ENCODE measurements at places on chromosomes 1 and 21.

DNA sequence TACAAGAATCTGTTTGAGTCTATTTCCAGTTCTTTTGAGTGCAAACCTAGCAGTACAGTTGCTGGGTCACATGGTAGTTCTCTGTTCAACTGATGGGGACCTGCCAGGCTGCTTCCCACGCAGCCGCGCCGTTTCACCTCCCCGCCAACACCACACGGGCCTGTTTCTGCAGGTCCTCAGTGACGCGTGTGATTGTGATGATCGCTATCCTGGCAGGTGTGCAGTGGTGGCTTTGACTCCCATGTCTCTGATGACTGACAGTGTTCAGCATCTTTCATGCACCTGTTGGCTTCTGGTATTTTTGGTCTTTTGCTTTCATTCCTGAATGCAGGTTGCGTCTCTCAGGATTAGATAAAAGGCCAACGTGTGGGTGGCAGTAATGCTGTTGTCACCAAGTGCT is 41.6 kb downstream of the FAAP20 start:
- no peak for DNase-seq

DNA sequence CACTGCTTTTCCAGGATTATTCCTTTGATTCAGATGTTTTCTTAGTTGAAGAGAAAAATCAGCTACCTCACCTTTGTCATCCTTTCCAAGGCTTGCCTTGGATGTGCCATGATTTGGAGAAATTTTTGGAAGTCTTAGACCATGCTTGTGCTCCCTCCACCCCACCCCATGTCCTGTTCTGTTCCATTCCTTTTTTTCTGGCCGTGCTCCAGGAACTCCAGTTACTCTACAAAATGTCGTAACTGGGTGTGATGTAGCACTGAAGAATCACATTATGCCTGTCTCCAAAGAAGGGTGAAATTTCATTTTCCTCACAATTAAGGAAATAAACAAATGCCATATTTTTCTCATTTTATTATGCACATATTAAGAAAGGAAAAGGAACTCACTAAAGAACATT is 217.8 kb upstream of the ZRANB2 start:
- no peak for DNase-seq

DNA sequence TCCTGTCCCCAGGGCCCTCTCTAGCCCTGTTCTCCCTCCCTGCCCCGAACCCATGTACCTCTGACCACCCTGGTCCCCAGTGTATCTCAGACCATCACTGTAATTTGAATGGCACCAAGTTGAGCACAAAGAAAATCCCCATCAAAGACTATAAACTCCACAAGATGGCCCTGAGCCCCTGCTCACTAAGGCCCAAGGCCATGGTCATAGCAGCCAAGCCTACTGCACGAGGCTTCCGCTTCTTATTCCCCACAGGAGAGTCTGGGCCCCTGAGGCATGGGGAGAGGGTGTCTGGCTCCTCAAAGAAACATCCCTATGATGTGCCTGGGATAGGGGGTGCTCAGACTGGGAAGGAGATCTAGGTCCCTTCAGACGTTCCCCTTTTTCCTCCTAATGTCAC is 4.5 kb downstream of the ZNF683 start:
- DNase-seq, result no peak

DNA sequence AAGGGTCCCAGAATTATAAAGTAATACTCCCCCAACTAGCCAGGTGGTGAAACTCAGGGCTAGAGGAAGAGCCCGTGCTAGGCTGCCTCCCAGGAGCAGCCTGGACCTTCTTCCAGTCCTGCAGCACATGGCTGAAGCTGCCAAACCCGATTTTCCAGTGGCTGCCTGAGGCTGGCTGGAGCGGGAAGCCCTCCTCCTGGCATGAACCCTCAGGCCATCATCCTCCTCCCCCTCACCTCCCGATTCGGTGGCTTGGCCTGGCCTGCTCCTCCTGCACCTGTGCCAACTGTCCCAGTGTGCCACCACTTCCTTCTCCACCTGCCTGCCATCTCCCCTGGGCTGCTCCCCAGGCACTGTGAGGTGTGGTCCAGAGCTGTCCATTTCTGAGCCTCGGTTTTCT is 3.0 kb upstream of the TSPAN1 start:
- DNase-seq, result no peak

DNA sequence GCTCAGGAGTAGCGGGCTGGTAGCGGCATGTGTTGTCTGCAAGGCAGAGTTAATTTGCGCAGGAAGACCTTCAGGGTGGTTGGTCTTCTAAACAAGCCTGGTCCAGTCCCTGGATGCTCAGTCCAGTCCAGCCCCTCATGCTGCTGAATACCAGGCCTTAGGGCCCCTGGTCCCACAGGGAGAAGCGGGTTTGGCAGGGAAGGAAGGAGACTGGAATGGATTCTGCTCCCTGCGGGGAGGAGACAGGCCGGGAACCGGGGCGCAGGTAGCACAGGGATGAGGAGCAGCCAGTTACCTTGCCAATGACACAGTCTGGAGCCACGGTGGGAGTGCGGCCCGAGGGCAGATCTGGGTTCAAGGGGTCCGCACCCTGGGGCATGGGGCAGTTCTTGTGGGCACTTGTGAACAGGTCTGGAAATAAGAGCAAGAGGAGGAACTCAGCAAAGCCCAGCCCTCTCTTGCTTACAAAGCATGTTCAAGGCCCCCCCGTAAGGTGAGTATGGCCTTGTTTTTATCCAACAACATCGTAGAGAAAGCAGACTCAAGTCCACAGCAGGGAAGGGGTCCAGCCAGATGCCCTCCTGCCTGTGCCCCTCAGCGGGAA is 10.1 kb downstream of the FAM131C start:
- DNase-seq, result no peak

DNA sequence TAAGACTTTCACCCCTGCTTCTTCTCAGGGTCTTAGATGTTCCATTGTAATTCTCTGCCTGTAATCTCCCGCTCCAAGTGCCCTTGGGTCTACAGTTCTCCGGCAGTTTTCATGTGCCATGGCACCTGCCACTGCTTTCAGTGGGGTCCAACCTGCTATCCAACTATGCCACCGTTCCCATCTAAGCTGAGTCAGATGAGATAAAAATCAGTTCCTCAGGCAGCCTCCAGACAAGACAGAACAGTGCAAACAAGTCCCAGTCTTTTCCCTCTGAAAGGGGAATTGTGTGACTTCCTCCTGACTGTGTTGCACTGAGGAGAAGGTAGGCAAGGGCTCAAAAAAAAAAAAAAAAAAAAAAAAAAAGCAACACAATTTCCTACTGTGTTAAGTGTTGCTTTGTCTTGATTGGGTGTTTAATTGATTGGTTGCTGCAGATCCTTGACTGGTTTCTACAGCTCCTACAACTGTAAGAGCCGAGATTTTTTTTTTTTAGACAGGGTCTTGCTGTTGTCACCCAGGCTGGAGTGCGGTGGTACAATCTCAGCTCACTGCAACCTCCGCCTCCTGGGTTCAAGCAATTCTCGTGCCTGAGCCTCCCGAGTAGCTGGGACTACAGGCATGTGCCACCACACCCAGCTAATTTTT is 50.7 kb downstream of the EBNA1BP2 start:
- no peak for DNase-seq

DNA sequence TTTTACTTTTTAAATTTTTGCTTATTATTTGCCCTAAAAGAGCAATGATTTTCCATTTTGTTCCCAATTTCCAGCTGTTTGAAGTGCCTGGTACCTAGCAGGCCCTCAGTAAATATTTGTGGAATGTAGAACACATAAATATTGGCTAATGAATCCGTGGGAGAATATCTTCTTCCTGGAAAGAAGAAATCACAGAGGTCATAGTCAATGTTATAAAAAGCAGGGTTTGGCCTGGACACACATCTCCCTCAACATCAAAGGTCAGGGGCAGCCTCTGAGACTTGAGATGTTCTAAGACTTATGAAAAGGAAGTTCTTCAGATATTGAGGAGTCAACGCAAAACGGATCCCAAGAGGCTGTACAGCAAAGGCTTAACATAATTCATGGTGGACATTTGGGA is 358.1 kb downstream of the HHAT start:
- DNase-seq, result no peak

DNA sequence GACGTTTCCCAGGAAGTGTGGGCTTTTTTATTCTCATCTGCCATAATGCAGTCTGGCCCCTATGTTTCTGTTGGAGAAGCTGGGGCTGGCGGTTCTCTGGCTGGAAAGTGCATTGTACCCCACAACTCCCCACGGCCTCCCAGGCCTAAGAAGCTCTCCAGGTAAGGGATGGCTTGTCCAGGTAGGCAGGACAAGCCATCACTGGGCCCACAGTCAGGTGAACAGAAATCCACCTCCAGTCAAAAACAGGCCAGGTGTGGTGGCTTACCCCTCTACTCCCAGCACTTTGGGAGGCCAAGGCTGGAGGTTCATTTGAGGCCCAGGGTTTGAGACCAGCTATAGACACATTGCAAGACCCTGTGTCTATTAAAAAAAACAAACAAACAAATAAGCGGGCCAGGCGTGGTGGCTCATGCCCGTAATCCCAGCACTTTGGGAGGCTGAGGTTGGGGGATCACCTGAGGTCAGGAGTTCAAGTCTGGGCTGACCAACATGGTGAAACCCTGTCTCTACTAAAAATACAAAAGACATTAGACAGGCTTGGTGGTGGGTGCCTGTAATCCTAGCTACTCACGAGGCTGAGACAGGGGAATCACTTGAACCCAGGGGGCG is 3.1 kb upstream of the WNT9A start:
- no peak for DNase-seq

- DNase-seq, result no peak
Observed at GRCh38 chr1:77383236-77383635, 101.4 kb downstream of the AK5 start.

DNA sequence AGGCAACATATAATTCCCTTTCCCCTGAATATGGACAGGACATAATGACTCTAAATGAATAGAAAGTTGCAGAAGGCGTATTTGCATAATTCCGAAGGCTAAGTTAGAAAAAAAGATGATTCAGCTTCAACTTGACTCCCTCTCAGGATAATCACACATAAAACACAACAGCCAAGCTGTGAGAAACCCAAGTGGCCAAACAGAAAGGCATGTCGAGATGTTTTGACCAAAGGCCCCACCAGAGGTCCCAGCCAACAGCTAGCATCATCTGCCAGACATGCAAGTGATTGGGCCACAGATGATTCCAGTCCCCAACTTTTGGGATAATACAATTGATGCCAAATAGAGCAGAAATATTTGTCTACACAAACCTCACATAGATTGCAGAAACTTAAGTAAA is 444.9 kb downstream of the LTN1 start:
- DNase-seq, result no peak

GRCh38 chr1:109823543-109824348 is 60.0 kb upstream of the EPS8L3 start:
- DNase-seq, result no peak

DNA sequence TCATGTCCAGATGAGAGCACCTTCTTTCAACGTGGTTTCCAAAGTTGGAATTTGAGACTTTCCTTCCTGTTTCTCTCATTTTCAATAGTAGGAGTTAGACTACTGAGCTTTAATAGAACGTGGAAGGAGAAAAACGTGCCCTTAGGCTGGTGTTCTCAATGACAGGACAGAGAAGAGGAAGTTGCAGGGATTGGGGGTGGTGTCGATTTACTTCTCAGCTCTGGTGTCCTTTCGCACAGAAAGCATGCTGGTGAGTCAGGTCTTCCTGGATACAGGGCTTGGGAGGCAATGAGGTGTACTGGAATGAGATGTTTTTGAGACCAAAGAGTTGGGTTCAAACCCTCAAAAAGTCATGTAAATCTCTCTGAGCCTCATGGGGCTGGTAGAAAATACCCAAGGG is 67.1 kb downstream of the HIVEP3 start:
- no peak for DNase-seq

Data from stimulated activated CD8-positive, alpha-beta memory T cell treated with anti-CD3 and anti-CD28 coated beads, Interleukin-4, amount 100 ng/mL, for 1 hour (primary cell).